ENCODE measurements at places on chromosomes 11 and 22.
A peak's percentile ranks its signal among the peaks of the same experiment; 100 is the strongest.

GRCh38 chr11:1866226-1866625 is 13.3 kb downstream of the LSP1 start:
- DNase-seq = no peak

DNA sequence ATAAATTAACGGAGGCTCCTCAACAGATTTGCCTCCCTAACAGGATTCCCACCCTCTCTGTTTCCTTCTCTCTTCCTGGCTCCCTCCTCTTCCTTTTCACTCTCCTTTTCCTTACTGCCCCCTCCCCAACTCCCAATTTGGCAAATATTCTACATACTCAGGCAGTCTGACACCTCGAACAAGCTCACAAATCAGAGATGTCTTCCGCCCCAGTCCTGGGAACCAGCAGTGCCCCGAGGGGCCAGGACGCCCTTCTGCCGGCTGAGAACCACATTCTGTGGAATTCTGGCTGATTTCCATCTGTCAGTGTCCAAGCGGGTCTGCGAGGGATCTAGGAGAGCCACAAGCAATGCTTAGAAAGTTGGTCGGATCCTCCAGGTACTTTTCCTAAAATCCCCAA is 94.0 kb downstream of the NTM start:
- no peak for DNase-seq

GRCh38 chr11:134802116-134802515 is 390.1 kb upstream of the B3GAT1 start:
- DNase-seq = no peak

- no peak for DNase-seq
Observed at GRCh38 chr11:63832336-63832735, 6.6 kb upstream of the MARK2 start.

DNA sequence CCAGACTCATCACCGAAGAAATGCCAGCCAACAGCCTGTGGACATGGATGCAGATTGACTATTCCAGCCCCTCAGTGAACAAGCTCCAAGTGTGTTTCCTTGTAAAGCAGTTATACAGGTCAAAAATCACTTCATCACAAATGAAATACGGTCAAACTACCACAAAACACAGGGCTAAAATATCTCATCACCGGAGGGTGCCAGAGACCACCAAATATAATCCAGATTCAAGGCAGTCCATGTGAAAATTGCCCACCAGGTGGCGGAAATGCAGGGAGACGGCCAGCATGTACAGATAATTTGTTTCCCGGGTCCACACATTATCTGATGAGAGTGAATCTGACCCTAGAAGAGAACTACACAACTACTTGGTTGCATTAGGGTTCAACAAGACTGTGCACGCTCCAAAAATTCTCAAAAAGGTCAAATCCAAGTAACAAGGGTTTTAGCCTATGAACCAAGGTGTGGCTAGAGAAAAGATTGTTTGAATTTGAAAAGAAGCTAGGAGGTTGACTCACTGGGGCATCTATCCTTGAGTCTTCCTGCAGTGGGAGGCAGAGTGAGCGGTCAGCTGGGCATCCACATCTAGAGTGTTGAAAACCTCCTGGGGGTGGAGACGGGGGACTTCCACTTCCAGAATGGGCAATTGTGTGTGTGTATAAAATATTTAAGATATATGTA is 71.7 kb downstream of the IGLL5 start:
- peak; percentile 74 for DNase-seq

- no peak for DNase-seq
Observed at GRCh38 chr11:77418971-77419597, 54.8 kb downstream of the PAK1 start.

GRCh38 chr22:21455334-21456089 is 11.7 kb upstream of the TMEM191C start:
- DNase-seq = no peak

DNA sequence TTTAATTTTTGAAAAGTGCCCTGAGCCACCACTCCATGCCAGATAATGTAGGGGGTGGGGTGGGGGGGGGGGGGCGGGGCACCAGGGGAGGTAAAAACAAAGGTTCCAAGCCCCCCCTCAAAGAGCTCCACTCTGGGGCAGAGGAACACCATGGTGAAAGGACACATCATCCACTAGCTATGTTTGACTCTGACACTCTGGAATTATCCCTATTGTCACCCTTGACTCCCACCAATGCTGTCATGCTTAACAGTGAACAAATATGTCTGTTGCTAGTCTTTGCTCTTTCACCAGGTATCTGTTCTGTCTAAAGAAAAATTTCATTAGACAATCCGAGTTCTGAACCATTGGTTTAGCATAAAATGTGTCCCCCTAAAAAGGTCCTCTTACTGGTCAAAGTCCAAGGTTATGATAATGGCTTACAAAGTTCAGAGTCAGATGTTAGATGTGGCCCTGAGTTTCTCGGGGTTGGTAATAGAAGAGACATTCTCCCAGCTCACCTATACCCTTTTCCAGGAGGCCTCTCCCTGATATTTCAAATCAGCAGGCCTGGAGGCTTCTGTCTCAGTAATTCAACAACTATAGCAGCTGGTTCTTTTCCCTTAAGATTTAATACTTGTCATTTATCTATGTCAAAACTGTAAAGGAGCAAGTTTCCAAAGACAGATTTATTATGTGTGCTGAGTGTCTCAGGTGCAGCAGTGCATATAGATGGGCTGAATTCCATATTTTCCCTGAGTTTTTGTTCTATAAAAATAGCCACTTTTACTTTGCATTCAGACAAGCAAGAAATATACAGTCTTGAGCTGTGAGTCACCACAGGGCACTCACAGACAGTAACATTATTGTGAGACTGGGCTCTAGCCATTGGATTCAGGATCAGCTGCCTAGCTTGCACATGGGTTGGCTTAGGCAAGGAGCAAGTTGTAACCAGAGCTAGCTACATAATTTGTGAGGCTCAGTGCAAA is 174.1 kb downstream of the CSNK2A3 start:
- DNase-seq = no peak

DNA sequence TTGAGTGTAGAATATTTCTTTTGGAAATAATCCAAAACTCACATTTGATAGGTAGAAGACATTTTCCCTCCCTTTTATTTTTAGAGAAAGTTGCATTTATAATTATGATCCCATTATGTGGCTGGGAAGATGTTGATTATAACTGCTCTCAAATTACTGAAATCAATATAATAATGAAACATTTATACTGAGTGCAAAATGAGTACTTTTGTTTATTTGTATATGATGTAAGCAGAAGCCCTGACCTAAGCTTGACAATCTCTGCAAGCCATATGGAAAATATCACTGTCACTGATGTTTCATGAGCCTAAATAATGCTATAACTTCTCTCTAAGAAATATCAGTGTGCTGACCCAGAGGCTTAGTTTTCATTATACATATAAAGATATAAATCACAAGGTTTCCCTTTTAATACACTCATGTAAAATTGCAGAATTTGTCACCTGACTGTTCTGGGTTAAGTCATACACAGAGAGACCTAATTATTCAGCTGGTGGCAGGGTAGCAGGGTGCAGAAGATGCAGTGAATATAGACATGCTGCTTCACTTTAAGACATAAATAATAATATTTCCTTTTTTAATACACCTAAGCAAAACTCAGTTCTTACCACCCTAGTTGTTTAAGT is 99.2 kb downstream of the BBOX1 start:
- no peak for DNase-seq

DNA sequence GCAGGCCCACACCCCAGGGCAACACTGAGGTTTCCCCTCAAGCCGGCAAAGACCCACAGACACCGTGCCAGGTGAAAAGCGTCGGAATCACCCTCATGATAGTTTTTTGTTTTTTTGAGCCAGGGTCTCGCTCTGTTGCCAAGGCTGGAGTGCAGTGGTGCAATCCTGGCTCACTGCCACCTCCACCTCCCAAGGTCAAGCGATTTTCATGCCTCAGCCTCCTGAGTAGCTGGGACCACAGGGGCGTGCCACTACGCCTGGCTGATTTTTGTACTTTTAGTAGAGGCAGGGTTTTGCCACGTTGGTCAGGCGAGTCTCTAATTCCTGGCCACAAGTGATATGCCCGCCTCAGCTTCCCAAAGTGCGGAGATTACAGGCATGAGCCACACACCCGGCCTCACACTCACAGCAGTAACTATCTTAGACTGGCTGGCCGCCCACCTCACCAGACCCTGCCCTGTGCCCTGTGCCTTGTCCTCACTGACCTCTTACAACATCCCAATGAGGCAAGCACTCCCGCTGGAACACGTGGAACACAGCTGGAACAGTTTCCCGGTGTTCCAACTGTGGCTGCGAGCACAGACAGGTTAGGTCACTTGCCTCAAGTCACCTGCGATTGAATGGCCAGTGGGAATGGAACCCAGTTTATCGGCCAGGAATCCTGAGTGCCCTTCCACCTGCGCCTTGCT is 21.1 kb downstream of the LRRC10B start:
- no peak for DNase-seq

- peak; percentile 94 for DNase-seq
Observed at GRCh38 chr11:819943-820649, 1.4 kb downstream of the PNPLA2 start.

DNA sequence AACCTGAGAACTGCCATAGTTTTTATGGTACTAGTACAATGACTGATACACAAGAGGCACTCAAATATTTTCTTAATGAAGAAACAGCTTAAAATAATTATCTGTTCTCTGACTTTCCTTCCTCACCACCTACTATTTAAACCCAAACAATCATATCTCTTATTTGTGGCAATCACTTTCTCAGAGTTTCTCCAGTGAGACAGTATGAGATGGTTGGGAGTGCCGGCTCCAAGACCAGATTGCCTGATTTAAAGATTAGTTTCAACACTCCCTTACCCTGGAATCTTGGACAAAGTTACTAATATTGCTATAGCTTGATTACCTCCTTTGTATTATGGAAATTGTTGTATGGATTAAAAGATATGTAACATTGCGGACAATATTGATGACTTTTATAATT is 5.7 kb upstream of the CEP126 start:
- DNase-seq = no peak

GRCh38 chr11:80698637-80699036 is 1257.8 kb upstream of the TENM4 start:
- DNase-seq = no peak

DNA sequence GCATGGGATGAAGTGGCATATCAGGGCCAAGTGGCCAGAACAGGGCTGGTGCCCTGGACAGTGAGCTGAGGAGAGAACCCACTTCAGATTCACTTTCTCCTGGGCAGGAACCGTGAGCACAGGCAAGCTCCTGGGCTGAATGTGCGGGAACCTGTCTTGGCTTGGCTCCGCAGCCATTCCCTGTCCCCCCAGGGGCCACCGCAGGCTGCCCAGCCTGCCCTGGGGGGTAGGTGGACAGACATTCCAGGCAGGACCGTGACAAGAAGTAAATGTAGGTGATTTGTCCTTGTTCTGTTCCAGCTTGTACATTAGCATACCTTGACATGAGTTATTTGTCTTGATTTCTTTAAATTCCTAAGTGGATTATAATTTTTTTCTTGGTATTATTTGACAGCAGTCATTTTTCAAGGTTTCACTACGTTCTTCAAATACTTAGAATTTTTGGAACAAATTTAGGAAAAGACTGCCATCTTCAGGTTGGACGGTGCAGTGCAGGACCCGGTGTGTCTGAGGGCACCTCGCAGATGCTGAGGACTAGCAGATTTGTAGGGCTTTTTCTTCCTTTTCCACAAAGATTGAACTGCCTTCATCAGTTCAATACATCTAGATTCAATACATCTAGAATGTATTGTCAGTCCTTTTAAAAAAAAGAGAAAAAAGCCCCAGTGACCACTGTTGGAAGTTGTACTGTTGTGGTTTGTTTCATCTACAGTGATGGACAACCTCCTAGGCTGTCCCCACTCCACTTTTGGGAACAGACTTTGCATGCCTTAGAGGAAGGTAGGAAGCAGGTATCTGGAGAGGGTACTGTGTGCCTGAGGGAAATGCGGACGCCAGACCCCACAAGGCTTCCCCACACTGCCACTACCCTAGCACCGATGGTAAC is 115.1 kb upstream of the RASSF10 start:
- peak; percentile 52 for DNase-seq

DNA sequence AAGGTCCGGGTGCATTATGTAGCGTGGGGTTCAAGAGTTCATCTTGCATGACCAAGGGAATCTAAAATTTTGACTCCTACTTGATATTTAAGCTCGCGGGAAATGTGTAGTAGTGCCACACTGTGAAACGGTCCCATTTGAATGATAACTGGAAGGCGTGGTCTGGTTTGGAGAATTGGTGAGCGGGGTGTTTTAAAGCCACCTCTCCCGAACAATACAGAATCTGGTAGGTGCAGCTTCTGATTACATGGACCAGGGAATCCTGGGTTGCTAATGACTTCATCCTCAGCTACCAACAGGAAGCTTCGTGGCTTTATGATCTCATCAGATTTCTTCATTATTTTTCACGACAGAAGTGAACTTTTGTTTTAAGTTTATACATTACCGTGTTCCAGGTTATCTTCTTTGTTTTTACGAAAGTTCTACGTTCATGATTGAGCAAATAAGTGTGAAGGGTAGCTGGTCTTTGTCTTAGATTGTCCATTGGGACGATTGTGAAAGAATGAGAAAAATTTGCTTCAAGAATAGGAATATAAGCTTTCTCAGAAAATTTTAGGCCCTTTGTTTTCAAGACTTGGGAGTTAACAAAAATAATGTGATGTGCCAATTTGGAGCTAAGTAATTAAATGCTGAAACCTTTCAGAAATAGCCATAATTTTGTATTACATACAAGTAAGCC is 1.7 kb downstream of the QSER1 start:
- peak; percentile 16 for DNase-seq

GRCh38 chr11:78425399-78426070 is 7.9 kb upstream of the GAB2 start:
- no peak for DNase-seq

DNA sequence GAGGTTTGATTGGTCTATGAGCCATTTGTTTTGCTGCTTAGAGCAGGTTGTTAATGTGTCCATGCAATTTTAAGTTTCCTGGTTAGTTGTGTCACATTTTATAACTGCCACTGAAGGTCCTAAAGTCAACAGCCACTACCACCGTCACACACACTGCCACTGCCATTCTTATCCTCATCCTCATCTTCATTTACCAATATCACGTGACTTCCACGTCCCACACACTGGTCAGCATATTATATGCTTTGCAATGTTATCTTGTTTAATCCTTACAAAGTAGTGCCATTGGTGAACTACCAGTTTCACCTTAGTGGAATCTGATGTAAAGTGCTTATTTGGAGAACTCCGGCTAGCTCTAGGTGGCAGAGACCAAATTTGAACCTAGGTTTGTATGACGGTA is 9.7 kb downstream of the MMP26 start:
- no peak for DNase-seq

DNA sequence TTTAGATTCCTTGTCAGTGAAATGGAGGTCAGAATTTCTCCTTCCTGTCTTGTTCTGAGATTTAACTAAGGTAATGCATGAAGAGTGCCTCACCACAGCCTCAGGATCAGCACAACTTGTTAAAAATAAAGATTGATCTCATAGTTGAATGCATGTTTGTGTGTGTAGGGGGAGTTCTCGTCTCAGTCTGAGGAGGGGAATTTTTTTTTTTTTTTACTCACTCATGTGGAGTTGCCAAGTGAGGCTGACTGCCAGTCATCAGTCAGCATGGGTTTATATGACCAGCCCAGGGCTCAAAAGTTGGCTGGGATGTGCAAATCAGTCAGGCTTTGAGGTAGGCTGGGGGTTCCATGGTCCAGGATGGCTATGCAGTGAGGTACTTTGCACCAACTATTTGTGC is 113.2 kb downstream of the FANCF start:
- no peak for DNase-seq

All from T-helper 9 cell (primary cell).